ENCODE measurements at places on chromosomes 5 and 9.

GRCh38 chr9:83655433-83655832, 32.5 kb downstream of the IDNK start:
- no peak for DNase-seq

DNA sequence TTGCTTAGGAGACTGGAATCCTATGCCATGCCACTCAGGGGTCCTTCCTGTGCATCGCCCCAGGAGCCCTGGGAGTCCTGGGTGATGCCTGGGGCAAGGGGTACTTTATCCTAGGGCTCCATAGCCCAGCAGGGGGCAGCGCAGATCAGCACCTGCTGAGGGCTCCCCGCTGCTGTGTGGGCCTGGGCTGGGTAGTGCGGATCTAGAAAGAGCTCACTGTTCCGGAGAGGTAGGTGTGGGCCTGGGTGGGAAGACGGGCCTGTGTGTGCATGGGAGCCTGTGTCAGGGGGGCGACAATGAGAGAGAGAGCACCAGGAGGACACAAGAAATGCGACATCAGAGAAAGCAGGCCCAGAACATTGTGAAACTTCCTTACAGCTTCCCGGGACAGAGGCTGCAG, 11.4 kb upstream of the DAB2IP start:
- peak; percentile 50 for DNase-seq

DNA sequence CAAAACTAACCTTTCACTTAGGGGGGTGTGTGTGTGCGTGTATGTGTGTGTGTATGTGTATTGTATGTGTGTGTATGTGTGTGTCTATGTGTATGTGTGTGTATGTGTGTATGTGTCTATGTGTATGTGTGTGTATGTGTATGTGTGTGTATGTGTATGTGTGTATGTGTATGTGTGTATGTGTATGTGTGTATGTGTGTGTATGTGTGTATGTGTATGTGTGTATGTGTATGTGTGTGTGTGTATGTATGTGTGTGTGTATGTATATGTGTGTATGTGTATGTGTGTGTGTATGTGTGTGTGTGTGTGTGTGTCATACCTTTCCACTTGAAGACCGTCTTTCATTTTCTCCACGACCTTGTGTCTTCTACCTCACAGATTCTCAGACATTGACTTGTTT, 20.8 kb upstream of the FLT4 start:
- DNase-seq = no peak

DNA sequence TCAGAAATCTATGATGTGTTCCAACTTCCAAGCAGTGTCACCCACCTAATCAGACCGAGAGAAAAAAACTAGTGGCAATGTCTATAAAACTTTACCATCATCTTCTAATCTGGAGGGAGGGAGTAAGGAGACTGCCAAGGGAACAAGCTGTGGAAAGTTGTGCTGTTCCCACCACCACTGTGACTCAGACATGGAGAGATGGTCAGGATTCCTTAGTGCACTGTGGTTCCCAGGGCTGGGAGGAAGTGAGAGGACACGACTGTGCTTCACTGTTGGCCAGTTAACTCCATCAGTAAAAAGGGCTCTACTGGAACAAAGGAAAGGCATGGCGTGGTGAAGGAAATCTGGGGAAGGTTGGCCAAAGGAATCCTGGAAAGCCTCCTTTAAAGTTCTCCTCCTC, 18.8 kb downstream of the TICAM2 start:
- peak; percentile 17 for DNase-seq

- no peak for DNase-seq
Measured at GRCh38 chr5:122965111-122965510, 71.4 kb downstream of the PPIC start.

DNA sequence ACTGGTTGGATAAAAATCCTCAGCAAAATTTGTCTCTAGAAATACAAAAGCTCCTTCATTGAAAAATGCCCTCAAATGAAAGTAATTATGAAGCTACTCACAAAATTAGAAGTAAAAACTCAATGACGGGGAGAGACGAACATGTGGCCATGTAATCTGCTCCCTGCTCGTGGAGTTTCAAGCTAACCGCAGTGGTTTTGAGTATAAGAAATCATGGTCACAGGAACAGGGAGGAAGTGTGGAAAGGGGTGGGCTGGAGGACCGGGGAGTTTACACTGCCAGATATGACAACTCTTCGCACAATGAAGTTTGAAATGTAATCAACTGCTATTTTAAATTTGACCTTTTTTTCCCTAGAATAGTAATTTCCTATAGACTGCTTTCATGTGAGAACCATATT, 765.4 kb upstream of the DMAC1 start:
- DNase-seq = no peak

GRCh38 chr5:144378681-144379080, 208.0 kb downstream of the KCTD16 start:
- no peak for DNase-seq

DNA sequence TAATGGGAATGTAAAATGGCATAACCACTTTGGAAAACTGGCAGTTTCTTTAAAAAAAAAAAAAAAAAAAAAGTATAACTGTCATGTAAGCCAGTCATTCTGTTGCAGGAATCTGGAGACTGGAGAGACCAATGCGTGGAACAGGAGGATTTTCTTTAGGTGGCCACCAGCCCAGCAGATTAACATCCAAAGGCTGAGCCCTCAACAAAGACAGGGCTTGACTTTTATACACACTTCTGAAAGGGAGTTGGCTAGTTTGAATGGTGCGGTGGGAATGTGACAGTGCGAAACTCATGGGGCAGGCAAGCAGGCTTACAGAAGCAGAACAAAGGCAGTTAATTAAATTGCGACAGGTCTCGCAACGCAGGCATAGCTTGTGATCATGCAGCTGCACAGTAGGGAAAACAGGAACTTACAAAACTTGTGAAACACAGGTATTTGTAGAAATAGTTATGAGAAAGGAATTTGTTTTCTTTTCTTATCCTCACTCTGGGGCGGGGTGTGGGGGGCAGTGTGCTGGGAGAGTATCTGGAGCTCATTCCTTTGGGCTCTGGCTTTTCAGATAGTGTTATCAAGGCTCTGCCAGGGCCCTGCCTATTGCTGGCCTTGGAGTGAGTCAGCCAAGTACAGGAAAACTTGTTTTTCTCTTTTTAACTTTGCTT, 12.0 kb downstream of the UIMC1 start:
- DNase-seq = no peak

- no peak for DNase-seq
Measured at GRCh38 chr9:84846906-84847305, 177.4 kb downstream of the NTRK2 start.

GRCh38 chr9:95206143-95206542, 111.4 kb downstream of the FANCC start:
- DNase-seq = no peak

GRCh38 chr9:71816916-71817451, 48.7 kb upstream of the CEMIP2 start:
- no peak for DNase-seq

- DNase-seq = peak; percentile 47
Measured at GRCh38 chr5:53170746-53171349, 61.3 kb upstream of the MOCS2 start.

- DNase-seq = no peak
Measured at GRCh38 chr9:21933865-21934264, 60.3 kb downstream of the CDKN2A start.

GRCh38 chr9:110997847-110998246, 40.4 kb downstream of the LPAR1 start:
- DNase-seq = no peak

DNA sequence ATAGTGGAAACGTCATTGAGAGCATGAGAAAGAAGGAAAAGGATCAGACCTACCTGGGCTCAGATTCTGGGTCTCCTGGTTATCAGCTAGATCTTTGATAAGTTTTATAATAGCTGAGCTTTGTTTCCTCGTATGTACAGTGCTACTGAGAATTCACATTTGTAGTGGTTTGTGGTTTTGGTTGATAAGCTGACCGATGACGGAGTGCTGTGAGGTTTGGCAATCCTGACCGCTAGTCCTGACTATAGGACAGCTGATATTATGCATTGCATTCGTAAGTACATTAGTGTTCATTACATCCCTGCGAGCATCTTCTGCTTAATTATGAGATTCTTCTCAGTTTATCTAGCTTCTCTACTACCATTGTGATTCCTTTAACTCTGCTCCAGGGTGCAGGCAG, 190.7 kb upstream of the SLC27A6 start:
- no peak for DNase-seq

- no peak for DNase-seq
Measured at GRCh38 chr9:133737071-133737773, 930 bp downstream of the SARDH start.

DNA sequence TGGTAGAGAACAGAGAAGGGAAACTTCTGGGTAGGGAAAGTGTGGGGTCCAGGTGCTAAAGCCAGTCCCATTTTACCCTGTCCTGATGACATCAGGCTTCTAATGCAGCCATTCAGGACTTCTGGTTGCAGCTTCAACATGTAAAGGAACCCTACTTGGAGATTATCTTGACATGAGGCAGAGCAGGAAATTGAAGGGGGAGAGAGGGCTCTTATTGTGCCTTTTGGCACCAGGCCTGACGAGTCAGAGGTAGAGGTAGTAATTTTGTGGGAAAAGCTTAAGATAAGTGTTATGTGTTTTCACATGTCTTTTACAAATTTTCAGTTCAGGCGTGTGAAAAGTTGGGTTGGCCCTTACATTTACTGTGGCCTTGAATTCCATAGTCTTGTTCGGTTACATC, 102.4 kb upstream of the APC start:
- DNase-seq = no peak

DNA sequence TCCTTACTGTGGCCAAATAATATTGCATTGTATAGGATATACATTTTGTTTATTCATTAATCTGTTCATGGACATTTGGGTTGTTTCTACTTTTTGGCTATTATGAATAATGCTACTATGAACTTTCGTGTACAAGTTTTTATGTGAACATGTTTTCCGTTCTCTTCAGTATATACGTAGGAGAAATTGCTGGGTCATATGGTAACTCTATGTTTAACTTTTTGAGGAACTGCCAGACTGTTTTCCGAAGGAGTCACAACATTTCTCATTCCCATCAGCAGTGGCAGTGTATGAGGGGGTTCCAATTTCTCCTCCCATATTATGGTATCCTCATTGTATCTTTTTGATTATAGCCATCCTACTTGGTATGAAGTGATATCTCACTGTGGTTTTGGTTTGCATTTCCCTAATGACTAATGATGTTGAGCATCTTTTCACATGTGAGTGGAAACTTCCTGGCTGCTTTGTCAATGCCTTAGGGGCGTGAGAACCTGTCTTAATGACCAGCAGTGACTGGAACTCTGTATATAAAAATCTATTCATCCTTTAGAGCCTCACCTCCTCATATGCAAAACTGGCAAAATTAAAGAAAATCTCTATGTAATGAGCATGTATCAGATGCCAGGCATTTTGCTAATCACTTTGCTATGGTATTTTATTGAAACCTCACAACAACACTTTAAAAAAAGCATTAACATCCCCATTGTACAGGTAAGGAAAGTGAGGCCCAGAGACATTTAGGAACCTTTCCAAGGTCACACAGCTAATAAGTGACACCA, 47.8 kb upstream of the TGFBR1 start:
- no peak for DNase-seq

GRCh38 chr5:55308254-55308836, 556 bp downstream of the MTREX start:
- peak; percentile 17 for DNase-seq

DNA sequence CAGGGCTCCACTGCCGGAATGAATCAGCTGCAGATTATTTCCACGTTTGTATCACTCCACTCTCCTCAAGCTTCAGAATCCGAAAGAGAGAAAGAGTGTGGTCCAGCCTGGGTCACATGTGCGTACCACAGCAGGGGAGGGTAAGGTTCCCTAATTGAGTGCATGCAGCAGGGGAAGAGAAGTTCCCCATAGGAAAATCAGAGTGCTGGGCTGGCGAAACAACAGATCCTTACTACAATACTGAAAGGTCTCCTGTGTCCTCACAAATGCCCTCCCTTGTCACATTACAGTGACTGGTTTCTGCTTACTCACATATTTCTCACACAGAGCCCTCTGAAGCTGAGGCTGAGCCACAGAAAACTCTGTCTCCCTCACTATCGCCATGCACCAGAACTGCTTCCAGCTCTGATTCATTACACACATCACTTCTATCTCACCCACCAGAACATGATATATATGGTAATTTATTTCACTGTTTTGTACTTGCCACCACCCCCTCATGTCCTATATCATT, 532.2 kb upstream of the TUSC1 start:
- DNase-seq = no peak

DNA sequence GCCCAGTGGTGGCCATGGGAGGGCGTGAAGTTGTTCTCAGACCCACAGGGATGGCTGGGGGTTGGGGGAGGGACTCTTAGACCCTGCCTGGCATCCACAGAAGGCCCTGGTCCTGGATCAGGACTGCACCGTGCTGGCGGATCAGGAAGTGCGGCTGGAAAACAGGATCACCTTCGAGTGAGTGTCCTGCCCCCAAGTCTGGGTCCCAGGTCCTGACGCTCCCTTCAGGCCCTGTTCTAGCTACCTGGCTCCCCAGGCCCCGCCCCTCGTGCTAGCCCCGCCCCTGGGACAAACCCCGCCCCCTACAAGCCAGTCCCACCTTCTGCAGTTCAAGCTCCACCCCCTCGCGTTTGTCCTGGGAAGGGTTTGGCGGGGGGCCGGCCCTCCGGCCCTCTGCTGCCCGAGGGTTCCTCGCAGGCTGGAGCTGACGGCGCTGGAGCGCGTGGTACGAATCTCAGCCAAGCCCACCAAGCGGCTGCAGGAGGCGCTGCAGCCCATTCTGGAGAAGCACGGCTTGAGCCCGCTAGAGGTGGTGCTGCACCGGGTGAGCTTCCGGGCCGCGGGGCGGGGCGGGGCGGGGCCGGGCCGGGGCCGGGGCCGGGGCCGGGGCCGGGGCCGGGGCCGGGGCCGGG, 12.9 kb downstream of the RGS14 start:
- DNase-seq = peak; percentile 92

GRCh38 chr5:31378838-31379237, 153.1 kb downstream of the DROSHA start:
- no peak for DNase-seq

GRCh38 chr5:394671-395155, 48.3 kb upstream of the EXOC3 start:
- no peak for DNase-seq

DNA sequence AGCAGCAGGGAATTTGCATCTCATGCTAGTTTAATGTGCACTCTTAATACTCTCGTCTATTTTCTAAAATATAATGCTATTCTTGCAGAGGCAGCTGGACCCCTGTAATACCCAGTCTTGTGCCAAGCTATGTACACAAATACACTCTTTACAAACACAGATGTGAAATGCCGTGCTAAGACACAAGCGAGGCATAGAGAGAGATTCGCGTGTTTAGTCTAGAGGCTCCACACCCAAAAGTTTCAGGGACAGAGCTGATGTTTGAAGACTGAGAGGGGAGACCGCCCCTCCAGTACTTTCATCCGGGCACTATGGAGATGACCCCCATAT, 1.2 kb downstream of the DPYSL3 start:
- DNase-seq = no peak

Data from HTR-8/SVneo (cell line).